Stimulated activated CD8-positive, alpha-beta memory T cell treated with anti-CD3 and anti-CD28 coated beads, Interleukin-15, amount 100 ng/mL, for 4 hours (primary cell): ENCODE measurements at places on chromosomes 4 and X.

- DNase-seq = no peak
Observed at GRCh38 chr4:182969651-182970279, 52.6 kb upstream of the DCTD start.

- DNase-seq = no peak
Observed at GRCh38 chr4:186726426-186727168, 2.9 kb upstream of the FAT1 start.

- no peak for DNase-seq
Observed at GRCh38 chr4:2765832-2766526, 9.8 kb upstream of the TNIP2 start.

DNA sequence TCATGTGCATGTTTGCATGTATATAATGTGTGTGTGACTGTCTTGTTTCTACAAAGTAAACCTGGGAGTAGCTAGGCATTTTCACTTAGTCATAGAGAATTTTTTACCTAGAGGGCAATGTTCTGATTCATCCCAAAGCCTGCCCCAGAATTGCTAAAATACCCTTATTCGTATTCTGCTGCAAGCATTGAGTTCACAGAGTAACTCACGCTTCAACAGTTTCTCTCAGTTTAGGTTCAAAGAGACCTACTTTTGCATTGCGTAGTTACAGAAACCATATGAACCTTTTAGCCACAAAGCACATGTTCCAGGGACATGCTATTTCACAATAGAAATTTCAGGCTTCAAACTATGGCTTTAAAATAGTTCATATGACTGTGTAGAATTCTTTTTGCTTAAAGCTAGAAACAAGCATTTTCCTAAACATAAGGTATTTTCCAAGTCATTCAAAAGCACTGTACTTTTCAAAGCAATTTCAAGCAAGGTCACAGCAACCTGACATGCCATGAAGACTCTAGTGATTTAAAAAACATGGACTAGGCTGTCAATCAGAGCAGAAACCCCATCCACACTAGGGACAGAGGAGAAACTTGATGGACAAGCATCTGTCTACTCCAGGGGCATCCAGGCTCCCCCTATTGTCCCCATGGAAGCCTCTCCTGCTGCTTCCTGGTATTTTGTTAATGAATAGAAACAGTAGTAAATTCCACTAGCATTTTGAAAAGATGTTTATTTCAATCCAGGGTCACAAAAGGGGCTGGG lies 81.5 kb upstream of the MAPK10 start:
- no peak for DNase-seq

- no peak for DNase-seq
Observed at GRCh38 chr4:55498051-55498450, 48.7 kb downstream of the CLOCK start.

- DNase-seq = no peak
Observed at GRCh38 chr4:98794565-98795205, 134.2 kb downstream of the EIF4E start.

DNA sequence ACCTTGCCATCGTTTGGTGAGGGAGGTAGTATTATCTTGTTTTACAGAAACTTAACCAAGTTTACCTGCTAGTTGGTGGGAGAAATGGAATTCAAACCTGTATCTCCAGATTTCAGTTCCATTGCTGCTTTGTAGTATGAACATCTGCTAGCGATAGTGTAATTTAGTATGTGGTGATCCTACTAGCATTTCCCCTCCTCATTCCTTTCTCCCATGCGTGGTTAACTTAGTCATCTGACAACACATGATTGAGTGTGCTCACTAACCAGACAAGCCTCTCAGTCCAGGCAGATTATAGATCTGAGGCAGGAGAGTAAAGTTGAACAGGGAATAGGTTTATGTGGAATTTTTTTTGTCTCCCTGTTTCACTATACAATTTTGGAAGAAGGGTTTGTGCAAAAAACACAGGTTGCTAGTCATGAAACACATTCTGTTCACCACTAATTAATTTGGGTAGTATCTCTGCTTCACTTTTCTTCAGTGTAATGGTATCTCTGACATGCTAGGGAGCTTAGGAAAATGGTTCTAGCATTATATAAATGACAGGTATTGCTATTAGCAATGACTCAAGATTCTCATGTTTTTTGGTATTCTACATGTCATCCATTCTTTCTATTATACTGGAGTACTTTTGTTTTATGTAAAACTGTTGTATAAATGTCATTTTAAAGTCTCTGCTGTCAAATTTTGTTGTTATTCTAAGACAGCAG lies 21.7 kb downstream of the RBPJ start:
- no peak for DNase-seq

DNA sequence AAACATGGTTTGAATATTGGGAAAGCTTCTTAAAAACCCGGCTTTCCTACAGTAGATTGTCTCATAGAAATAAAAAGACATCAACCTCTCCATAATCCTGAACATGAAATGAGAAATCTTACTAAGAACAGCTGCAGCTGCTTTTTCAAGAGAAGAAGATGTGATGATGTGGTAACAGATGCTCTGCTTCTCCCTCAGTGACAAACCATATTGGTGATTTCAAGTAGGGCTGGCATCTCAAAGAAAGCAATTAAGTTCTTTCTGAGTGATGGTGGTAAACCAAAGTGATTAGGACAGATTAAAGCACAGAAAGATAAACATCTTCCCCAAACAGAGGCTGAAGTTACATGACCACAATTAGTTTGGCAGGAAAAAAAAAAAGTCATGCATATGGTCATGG lies 1477.7 kb downstream of the RAPGEF2 start:
- no peak for DNase-seq

DNA sequence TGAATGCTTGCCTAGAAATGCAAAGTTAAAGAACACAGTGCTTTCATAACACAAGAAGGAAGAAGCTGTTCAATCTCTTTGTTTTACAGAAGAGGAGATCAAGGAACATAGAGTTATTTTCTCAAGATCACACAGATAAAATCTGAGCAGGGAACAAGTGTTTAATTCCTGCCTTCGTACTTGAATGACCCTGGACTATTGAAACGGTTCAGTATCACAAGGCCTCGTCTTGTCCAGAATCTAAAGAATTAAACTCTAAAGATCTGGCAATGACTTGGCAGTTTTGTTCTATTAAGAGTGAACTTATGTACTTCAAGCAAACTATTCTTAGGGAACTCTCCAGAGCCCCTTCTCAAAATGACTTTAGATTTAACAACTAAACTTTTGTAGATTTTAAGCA lies 97.7 kb downstream of the ANXA5 start:
- DNase-seq = no peak

DNA sequence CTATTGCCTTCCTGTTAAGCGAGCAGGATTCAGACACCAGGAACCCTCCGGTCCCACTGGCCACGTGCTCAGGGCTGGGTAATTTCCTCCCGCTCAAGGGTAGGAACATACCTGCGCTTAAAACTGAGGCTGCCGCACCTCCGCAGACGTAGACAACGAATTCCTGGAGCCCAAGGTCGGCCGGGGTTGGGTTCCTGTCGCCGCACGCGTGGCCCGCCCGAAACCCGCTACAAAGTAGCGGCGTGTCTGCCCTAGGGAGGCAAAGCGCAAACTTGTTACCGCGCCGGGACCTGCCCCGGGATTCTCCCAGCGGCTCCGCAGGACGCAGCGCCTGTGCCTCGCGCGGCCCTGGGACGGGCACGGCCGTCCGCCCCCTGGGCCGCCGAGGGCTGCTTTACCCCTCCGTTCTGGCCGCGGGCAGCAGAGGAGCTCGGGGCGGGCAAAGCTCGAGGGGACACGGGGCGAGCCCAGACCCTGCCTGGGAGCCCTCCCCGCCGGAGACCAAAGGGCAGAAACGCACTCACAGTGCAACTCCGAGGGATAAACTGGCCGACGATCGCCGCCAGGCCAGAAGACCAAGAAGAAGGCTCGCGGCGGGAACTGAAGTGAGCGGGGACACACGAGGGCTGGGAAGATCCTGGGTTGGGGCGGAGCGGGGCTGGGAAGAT lies at the start of gene ERVMER34-1:
TSS of gene ERVMER34-1 (minus strand) at position 607 of the 668 bp plus-strand sequence. CDS start 5,905 bp downstream, outside the sequence.
- DNase-seq = no peak

- peak; percentile 49 for DNase-seq
Observed at GRCh38 chr4:2412534-2412884, 5.9 kb downstream of the ZFYVE28 start.

DNA sequence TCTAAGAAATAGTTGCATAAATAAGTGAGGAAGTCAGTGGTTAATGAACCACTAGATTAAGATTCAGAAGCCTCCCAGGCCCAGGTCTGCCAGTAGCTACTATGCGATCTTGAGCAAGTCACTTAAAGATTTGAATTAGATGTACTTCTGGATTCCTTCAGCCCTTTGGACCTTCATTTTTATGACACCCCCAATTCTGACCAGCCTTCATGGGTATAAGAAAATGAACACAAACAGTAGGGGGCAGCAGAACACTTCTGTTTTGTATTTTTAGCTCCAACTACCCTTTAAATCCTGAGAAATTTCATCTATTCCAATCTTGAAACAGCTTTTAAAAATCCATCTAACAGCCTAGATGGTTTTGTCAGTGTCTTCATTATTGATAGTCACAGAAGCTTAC lies 19.0 kb downstream of the TMEM47 start:
- DNase-seq = no peak

GRCh38 chrX:16882169-16882568 lies 12.0 kb upstream of the RBBP7 start:
- DNase-seq = no peak

DNA sequence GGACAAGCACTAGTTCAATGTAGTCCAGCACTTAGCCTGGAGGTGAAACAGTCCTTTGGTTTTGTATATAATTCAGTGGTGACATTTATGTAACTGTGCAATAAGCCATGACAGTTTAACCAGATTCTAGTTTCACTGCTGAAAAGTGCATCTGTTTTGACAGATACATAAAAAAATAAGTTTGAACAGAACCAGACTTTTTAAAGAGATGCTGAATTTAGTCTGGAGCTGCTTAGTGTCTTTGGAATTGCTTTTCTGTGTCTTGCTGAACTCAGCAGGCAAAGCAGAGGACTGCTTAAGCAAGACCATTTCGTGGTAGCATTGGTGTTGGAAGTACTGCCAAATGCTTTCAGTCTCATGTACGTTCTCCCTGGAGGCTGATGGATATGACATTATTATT lies 393.5 kb downstream of the MAPK10 start:
- DNase-seq = no peak

DNA sequence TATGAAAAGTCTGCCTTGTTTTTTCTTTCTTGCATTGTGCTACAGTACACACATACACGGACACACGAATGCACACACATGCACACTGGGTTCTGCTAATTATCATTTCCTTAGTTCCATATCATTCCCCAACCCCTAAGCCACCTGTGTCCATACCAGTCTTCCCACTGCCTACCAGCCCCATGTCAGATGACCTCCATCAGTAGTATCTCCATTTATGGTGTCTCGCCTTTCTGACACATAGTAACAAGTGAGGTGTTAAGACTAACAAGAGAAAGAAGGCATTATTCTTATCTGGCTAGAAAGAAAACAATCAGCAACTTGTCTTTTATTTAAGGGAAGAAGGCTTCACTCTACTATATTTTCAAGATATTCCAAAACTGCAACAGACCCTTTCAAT lies 67.1 kb downstream of the SNCA start:
- DNase-seq = no peak

- DNase-seq = no peak
Observed at GRCh38 chr4:114287079-114287696, 307.7 kb upstream of the ARSJ start.

DNA sequence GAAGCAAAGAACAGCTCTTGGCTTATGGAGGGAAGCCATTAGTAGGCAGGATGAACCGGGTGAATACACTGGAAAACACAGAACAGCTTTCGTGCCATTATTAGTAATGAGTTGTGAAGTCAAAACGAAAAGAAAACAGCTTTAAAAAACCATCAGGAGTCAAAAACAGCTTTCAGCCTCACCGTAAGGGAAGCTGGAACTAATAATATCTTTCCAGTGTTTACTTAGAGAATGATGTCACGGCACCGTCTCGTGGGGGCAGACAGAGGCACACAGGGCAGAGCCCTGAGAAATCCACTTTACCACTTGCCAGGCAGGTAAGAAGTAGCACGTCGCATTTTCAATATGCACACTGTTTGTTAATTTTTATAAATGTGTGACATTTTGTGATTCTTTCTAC lies 37.9 kb upstream of the HMX1 start:
- no peak for DNase-seq

DNA sequence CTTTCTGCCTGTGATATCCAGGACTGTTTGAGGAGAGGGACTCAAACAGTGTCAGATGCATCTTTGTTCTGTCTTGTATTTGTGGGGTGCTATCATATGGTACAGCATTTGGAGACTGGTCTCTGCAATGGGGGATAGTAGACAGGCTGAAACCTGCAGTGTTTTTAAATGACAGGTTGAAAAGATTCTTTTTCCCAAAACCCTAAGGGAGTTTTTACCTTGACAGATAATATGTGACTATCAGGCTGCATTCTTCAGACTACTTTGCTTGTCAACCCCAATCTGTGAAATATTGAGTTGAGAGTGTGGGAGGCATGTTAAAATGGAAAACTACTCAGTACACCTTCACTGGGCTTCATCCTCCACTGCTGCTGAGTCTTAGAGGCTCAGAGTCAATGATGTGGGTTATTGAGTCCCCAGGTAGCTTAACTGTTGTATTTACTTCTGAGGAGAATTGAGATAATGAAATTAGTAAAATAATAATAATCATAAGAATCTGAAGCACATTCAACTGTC lies 274.9 kb downstream of the GASK1B start:
- DNase-seq = no peak

- DNase-seq = no peak
Observed at GRCh38 chrX:28491941-28492340, 95.3 kb upstream of the IL1RAPL1 start.

- no peak for DNase-seq
Observed at GRCh38 chr4:73744203-73744602, 3.8 kb downstream of the CXCL8 start.

DNA sequence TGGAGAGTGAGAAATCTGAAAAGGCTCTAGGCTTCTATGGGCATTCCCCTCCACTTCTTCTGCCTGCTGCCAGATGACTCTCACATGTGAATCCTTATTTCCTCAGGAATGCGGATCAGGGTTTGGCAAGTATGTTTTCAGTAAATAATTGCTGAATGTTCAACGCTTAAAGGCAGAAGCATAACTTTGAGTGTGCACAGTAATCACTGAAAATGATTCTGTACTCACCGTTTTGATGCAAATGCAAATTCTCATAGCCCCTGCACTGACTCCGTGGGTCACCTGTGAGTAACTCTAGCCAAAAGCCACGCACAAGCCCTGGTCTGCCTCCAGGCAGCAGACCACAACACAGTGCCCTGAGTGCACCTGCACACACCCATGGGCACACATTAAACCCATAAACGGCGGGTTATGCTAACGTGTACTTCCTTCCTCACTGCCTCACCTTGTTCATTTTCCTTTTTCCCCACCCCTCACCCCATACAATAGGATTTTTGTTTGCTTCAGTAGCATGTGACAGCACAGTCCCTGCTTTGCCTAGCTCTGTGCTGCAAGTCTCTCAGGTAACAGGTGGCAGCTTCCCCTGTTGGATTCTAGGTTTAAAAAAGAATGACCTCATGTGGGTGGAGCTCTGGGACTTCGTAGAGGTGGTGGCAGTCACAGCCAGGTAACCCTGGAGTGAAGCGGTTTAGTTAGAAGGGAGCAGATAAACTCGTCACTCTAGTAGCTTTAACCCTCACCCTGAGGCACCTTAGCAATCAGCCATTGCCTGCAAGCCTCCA lies at the start of gene ARHGEF38:
TSS of gene ARHGEF38 (plus strand) at position 656 of the 782 bp plus-strand sequence. CDS start 146 bp downstream, outside the sequence.
- no peak for DNase-seq
